ENCODE measurements at places on chromosomes 11 and 22. TPM values are rescaled to one million over a fixed set of nuclear protein-coding genes. Genes with fewer than 3 reads are reported as not detected.

Gene RASL10A
- not detected for total RNA-seq

Gene NAALAD2
- total RNA-seq: not detected

Gene TIGD3
- total RNA-seq: 1.3 TPM

Gene C11orf87
- not detected for total RNA-seq

Gene BSX
- total RNA-seq: not detected

Gene VPREB1
- not detected for total RNA-seq

Gene HORMAD2
- not detected for total RNA-seq

Gene CHADL
- 1.2 TPM for total RNA-seq

Gene OR5T1
- not detected for total RNA-seq

Gene LARGE1
- 1.3 TPM for total RNA-seq

Gene PRR33
- not detected for total RNA-seq

DNA sequence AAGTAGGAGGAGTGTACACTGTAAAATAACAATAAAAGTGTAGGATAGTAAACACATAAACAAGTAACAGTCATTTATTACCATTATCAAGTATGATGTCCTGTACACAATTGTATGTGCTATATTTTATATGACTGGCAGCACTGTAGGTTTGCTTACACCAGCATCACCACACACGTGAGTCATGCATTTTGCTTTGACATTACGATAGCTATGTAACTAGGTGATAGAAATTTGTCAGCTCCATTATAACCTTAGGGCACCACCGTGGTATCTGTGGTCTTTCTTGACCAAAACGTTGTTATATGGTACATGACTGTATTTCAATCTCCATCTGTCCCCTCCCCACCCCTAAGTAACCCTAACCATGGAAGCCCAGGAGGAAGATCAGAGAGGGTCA is 1.1 kb downstream of the DNAL4 start:
- peak overlapping the region; percentile 81 for H3K4me3 ChIP-seq
- H3K27me3 ChIP-seq: peaks cover 4% of the 10 kb centered on the region
- peak; percentile 53 for DNase-seq
- no peak overlapping the region for H3K27ac ChIP-seq

DNA sequence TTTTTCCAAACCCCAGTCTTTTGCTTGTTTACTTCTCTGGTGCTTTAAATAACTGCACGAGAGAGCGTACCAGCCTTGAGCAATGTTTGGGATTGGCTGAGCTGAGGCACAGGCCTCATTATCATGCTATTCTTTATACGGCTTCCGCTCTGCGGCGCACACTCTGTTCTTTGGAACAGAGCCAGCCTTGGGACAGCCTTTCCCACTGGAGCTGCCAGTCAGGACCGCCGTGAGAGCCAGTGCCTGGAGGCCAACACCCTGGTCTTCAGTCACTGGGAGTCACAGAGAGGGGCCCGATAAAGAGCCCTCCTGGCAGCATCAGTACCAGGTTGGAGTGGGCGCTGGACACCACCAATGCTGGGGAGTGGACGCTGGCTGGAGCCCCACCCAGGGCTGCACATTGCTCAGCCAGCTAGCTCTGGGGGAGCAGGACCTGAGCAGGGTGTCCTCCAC is 125.6 kb downstream of the BCR start:
- no peak overlapping the region for H3K27ac ChIP-seq
- no peak overlapping the region for H3K4me3 ChIP-seq
- H3K4me1 ChIP-seq: peaks cover 13% of the 10 kb centered on the region
- H3K36me3 ChIP-seq: no peaks in the 10 kb centered on the region
- H3K27me3 ChIP-seq: no peaks in the 10 kb centered on the region

- no peak overlapping the region for H3K27ac ChIP-seq
- H3K4me1 ChIP-seq: peaks cover 30% of the 10 kb centered on the region
- no peaks in the 10 kb centered on the region for H3K27me3 ChIP-seq
- no peak overlapping the region for H3K4me3 ChIP-seq
- DNase-seq: no peak
Measured at GRCh38 chr11:34239465-34240149, 118.2 kb downstream of the ABTB2 start.

GRCh38 chr11:134691985-134692384 is 279.9 kb upstream of the B3GAT1 start:
- H3K4me1 ChIP-seq: 0 out of 2 replicates have a peak, but pooled peaks cover 4% of the 10 kb centered on the region
- no peaks in the 10 kb centered on the region for H3K36me3 ChIP-seq
- H3K27me3 ChIP-seq: peaks cover 9% of the 10 kb centered on the region
- H3K27ac ChIP-seq: no peak overlapping the region
- no peak overlapping the region for H3K4me3 ChIP-seq

GRCh38 chr22:43390872-43391271 is 20.9 kb upstream of the MPPED1 start:
- H3K36me3 ChIP-seq: no peaks in the 10 kb centered on the region
- H3K4me1 ChIP-seq: no peaks in the 10 kb centered on the region
- H3K4me3 ChIP-seq: no peak overlapping the region

- no peak overlapping the region for H3K4me3 ChIP-seq
- DNase-seq: no peak
- H3K27me3 ChIP-seq: no peaks in the 10 kb centered on the region
- H3K36me3 ChIP-seq: peaks cover 76% of the 10 kb centered on the region
- H3K27ac ChIP-seq: no peak overlapping the region
Measured at GRCh38 chr11:68582416-68583040, 101.8 kb upstream of the GAL start.

DNA sequence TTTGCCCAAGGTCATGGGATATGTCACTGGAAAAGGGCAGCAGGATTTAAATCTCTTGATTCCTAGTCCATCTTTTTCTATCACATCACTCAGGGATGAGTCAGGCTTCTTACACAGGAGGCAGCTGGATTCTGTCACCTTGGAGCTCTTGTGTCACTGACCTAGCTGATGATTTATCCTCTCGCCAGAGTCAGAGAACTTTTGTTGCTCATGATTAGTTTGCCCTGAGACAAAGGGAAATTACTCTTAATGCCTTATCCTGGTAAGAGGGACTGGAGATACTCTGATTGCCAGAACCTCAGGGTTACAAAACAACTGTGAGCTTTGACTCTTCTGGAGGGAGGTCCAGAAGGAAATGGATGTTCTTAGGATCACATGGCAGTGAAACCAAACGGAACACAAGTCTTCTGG is 10.1 kb downstream of the COA4 start:
- no peak overlapping the region for H3K4me3 ChIP-seq
- H3K4me1 ChIP-seq: peaks cover 27% of the 10 kb centered on the region
- peaks cover 8% of the 10 kb centered on the region for H3K36me3 ChIP-seq

GRCh38 chr11:132072858-132073211 is 702.4 kb downstream of the NTM start:
- H3K4me3 ChIP-seq: no peak overlapping the region
- peaks cover 22% of the 10 kb centered on the region for H3K4me1 ChIP-seq
- H3K27me3 ChIP-seq: no peaks in the 10 kb centered on the region
- no peaks in the 10 kb centered on the region for H3K36me3 ChIP-seq

DNA sequence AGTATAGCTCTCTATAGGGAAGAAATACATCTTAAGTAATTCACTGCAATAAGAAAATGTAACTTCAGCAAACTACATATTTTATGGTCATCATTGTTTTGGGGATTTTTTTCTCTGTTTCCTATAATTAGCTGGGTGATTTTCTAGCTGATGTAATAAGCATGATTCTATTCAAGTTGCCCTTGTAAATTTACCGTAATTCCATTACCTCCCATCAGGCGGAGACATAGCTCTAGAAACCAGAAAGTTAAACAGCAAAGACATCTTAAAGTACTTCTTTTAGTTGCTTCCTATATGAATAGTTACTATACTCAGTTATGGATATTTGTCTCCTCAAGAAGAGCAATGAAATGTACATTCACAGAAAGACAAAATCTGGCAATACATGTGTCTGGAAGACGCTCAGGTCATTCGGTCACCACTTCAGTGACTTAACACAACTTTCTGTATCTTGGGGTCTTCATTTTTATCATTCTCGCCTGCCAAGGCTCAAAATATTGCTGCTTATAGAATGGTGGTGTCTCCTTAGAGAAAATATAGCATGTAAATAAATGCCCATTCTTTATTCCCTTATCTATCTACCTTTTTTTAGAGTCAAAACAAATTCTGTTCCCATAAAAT is 239.9 kb upstream of the ZC3H12C start:
- H3K4me3 ChIP-seq: no peak overlapping the region
- H3K36me3 ChIP-seq: no peaks in the 10 kb centered on the region
- peaks cover 12% of the 10 kb centered on the region for H3K4me1 ChIP-seq
- no peaks in the 10 kb centered on the region for H3K27me3 ChIP-seq
- peak; percentile 88 for DNase-seq
- no peak overlapping the region for H3K27ac ChIP-seq

DNA sequence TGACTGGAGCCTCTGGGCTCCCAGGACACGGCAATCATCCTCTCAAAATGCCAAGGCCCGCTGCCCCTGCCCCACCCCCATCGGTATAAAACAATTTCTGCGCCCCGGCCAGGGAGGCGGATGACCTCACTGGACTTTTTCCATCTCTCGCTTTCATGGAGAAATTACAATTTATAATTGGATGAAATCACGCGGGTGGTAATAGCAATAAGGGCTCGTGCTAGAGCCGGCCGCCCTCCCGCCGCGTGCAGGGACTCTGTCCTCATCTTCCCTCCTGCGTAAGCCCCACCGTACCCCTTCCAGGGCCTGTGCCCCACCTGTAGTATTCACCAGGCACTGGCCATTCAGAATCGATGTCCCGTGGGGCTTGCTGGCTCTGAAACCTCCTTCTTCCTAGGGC is 64.5 kb downstream of the MACROD1 start:
- no peak overlapping the region for H3K27ac ChIP-seq
- no peak overlapping the region for H3K4me3 ChIP-seq
- no peak for DNase-seq
- no peaks in the 10 kb centered on the region for H3K36me3 ChIP-seq
- no peaks in the 10 kb centered on the region for H3K4me1 ChIP-seq

DNA sequence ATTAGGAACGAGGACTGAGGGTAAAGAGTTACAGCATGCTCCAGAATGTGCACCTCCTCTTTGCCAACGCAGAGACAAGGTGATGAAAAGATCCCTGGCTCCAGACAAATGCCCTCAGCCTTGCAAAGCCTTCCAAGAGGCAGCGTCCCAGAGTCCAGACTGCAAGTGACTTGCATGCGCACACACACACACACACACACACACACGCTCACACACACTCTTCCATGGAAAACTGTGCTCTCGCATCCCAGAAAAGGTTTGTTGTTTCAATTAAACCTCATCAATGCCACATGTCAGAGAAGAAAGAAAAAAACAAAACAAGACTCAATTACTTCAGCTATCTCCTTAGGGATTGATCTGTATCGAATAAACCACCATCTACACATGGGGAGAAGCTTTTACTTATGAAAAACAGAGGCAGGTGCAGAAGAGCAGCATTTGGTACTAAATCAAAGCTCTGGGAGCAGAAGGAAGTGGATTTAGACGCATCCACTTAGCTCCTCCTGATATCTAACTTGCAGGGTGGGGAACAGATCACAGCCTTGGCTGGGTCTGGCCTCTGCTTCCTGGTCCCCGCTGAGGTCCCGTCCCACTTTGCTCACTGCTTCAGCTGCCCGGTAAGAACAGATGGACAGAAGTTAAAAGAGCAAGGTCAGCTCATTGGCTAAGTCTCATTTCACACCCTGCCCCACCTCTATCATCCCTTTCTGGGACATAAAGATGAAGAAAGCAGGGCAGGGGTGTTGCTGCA is 249.8 kb upstream of the BLID start:
- H3K4me3 ChIP-seq: no peak overlapping the region
- H3K36me3 ChIP-seq: no peaks in the 10 kb centered on the region
- H3K27ac ChIP-seq: no peak overlapping the region

- no peaks in the 10 kb centered on the region for H3K27me3 ChIP-seq
- no peak overlapping the region for H3K4me3 ChIP-seq
- peaks cover 24% of the 10 kb centered on the region for H3K4me1 ChIP-seq
- H3K36me3 ChIP-seq: no peaks in the 10 kb centered on the region
- no peak for DNase-seq
Measured at GRCh38 chr11:91869686-91870085, 354.9 kb upstream of the FAT3 start.

GRCh38 chr11:17439316-17439782 is 37.3 kb downstream of the ABCC8 start:
- H3K27ac ChIP-seq: no peak overlapping the region
- peaks cover 28% of the 10 kb centered on the region for H3K27me3 ChIP-seq
- no peak overlapping the region for H3K4me3 ChIP-seq
- no peaks in the 10 kb centered on the region for H3K36me3 ChIP-seq
- peaks cover 3% of the 10 kb centered on the region for H3K4me1 ChIP-seq

GRCh38 chr11:23789200-23789853 is 707.5 kb upstream of the LUZP2 start:
- H3K4me1 ChIP-seq: peaks cover 13% of the 10 kb centered on the region
- no peak overlapping the region for H3K4me3 ChIP-seq
- no peak for DNase-seq
- peak overlapping the region; percentile 49 for H3K27ac ChIP-seq

GRCh38 chr22:37018086-37018814 is 997 bp downstream of the TST start:
- H3K27ac ChIP-seq: no peak overlapping the region
- no peaks in the 10 kb centered on the region for H3K27me3 ChIP-seq
- no peaks in the 10 kb centered on the region for H3K36me3 ChIP-seq
- H3K4me3 ChIP-seq: peak overlapping the region; percentile 83
- no peak for DNase-seq

- H3K4me3 ChIP-seq: no peak overlapping the region
- peaks cover 23% of the 10 kb centered on the region for H3K27me3 ChIP-seq
- no peaks in the 10 kb centered on the region for H3K4me1 ChIP-seq
- DNase-seq: no peak
Measured at GRCh38 chr11:113628912-113629311, 77.2 kb downstream of the TMPRSS5 start.

DNA sequence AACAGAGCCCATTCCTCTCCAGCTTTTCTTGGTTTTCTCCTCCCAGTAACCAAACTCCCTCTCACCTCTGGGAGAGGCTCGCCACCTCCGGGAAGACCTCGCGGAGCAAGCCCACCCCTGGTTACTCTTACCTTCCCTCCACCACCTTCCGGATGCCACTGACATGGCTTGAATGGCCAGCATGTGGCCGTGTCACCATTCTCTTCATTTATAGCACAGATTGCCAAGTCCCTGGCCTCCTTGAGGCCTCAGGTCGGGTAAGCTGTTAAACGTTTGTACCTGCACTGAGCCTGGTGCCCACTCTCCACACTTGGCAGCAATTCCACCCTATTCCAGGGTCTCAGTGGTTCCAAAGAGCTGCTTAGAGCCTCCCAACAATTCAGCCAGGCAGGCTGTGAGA is 8.0 kb upstream of the FXYD2 start:
- no peaks in the 10 kb centered on the region for H3K36me3 ChIP-seq
- peaks cover 8% of the 10 kb centered on the region for H3K4me1 ChIP-seq
- H3K27ac ChIP-seq: no peak overlapping the region
- peaks cover 80% of the 10 kb centered on the region for H3K27me3 ChIP-seq
- DNase-seq: no peak
- H3K4me3 ChIP-seq: no peak overlapping the region

DNA sequence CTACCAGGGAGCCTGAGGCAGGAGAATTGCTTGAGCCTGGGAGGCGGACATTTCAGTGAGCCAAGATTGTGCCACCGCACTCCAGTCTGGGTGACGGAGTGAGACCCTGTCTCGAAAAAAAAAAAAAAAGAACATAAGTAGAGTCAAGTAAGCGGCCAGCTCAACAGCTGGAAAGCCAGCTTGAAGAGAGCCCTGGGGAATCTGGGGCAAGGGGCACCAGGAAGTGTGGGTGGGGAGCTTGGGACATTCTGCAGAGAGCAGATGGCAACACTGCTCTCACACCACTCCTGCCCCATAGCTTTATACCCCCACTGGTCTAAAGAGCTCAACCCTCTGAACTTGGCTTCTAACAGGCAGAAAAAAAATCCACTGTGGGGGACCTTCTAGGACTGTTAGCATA is 505.6 kb downstream of the BUD13 start:
- no peak for DNase-seq
- no peak overlapping the region for H3K4me3 ChIP-seq
- H3K27me3 ChIP-seq: no peaks in the 10 kb centered on the region
- H3K36me3 ChIP-seq: no peaks in the 10 kb centered on the region

Measured in PC-3 (cell line).